Stimulated activated CD8-positive, alpha-beta memory T cell treated with anti-CD3 and anti-CD28 coated beads, Interleukin-12 subunit alpha, Interleukin-12 subunit beta, amount 100 ng/mL, for 4 hours (primary cell): ENCODE measurements at places on chromosomes 3 and 15.
A peak's percentile ranks its signal among the peaks of the same experiment; 100 is the strongest.

GRCh38 chr15:78205337-78205736 is 29.0 kb downstream of the ACSBG1 start:
- DNase-seq: no peak

GRCh38 chr3:41000471-41000870 is 198.8 kb upstream of the CTNNB1 start:
- no peak for DNase-seq

DNA sequence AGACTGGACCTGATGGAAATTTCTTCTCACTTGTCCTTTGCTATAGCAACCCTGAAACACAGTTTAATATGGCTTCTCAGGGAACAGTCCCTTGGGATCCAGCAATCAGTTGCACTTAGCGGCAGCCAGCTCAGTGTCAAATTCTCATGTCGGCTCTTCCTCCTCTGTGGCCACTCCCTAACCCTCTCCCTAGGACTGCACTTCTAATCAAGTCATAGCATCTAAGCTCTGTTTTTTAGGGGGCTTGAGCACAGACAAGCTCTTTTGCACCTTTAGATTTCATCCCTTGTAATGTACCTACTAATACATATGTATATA is 250.5 kb upstream of the TLE3 start:
- no peak for DNase-seq

- DNase-seq: no peak
Measured at GRCh38 chr3:165395188-165395587, 199.0 kb upstream of the SLITRK3 start.

GRCh38 chr3:148937467-148938255 is 53.7 kb upstream of the GYG1 start:
- no peak for DNase-seq

DNA sequence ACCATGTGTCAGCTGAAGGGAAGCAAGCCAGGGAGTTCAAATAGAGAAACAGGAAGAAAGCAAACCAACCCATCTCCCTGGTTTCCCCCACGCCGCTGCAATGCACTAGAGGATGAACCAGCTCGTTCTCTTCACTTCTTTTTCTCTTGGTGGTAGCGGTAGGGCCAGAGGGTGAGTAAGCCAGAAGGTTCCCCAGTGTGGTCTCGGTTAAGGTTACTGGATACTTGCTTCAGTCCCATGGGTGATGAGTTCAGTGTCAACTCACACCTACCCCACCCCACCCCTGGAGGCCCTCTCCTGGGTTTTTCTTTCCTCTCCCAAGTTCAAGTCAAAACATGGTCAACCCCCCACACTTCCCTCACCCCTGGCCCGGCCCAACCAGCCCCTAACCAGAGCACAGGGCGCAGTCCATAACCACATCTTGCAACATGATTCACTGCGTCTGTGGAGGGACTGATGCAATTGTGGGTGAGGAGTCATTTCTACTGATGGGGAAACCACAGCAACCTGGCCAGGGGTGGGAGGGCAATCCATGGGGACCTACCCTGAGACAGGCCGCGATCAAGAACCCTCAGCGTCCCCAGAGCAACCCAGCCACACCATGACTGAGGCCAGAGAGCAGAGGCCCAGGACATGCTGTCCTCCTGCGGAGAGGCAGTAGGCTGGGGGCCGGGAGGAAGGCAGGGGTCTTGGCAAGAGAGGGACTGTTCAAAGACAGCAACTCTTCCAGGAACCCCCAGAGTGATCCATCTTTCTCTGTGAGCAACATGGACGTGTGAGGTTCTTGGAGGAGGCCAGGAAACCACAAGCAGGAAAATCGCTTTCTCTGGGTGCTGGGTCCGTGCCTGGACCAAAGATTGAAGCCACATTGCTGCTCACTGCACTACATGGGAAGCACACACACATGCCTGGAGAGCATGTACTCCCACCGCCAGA is 276.6 kb downstream of the UACA start:
- DNase-seq: peak; percentile 69

DNA sequence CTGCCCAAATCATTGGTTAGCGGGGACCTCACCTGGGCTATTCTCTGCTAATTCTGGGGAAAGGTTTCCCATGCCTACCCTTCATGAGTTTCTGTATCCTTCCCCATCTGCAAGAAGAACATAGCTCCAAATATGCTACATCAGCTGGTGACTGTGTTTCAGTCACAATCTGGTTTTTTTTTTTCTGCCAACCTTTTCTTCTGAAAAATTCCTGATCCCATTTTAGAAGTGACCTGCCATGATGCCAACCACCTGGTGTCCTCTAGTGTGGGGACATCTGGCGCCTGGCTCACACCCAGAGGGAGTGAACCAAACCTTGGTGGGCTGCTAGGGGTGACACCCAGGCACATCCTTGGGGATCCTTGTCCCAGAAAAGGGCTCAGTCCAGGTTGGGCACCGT is 76.1 kb downstream of the CHRD start:
- no peak for DNase-seq

- no peak for DNase-seq
Measured at GRCh38 chr3:96813820-96814650, at the start of gene EPHA6. TSS of gene EPHA6 (plus strand) at chr3:96814594.

DNA sequence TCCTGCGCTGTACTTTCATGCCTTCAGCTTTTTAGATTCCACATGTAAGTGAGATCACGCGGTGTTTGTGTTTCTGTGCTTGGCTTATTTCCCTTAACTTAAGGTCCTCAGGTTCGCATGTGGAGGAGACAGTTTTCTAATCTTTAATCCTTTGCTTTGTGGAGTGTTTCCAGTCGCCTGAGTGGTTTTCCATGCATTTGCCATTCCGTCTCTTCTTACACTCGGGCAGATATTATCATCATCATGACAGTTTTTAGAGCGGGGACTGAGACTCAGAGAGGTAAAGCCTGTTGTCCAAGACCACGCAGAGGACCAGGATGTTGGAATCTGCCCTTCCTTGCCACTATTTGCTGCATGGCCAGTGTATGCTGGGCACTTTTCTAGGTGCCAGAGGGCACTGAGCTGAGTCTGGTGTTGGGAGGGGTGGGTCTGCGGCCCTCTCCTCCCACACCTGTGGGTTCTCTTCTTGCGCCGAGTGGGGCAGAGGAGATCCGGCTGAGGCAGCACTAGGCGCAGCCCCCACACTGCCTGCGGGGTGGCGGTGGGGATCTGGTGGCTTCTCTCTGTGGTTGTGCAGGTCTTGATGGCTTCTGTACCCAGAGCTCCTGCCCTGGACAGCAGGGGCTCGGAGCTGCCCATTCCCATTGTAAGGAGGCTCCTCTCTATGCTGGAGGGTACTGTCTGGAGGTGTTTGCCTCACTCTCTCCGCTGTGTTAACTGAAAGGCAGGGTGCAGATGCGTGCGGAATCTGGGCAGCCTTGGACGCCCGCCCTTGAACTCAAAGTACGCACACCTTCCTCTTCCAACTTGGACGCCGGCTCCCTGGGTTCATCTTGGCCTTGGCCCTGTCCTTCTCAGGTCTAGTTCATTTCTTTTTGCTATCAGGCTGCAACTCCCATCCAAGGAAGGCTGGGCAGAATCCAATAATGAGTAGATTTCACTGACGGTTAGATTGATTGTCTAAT is 156.0 kb upstream of the RGMA start:
- no peak for DNase-seq

- no peak for DNase-seq
Measured at GRCh38 chr15:76330080-76330680, 6.4 kb upstream of the ISL2 start.

GRCh38 chr15:100710744-100711515 is 108.5 kb downstream of the ASB7 start:
- DNase-seq: no peak

- DNase-seq: no peak
Measured at GRCh38 chr15:69939513-69940440, 157.9 kb downstream of the TLE3 start.

DNA sequence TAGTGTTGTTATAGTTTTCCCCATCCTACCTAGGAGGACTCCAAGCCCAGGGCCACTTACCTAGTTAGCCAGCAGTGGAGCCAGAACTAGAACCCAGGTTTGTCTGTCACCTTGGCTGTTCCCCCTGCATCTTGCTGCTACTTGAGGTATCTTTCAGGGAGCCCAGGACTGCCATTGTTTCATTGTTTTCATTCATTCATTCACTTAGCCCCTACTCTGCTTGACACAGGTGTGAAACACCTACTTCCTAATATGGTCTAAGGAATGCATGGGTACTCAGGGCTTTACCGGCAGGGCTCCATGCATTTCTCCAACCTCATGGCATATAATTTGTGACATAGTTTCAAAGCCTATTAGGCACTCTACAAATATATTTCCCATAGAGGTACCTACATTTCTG is 266.6 kb upstream of the TPM1 start:
- no peak for DNase-seq

GRCh38 chr3:126845920-126846715 is 136.8 kb upstream of the PLXNA1 start:
- DNase-seq: no peak

DNA sequence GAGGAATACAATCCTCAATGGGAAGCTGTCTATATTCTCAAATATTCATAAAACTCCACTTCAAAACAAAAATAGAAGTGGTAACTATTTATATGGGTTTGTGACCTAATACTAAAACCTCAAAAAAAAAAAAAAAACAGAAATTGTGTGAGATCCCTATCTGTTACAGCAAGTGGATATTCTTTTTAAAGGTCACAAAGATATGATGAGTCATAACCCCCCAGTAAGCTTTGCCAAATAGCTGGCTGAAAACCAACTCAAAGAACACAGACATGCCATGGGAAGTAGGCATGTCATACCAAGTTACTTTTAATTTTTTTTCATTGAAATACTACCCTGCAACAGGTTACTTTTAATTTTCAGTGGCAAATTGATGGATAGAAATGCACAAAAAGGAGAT is 62.5 kb downstream of the CBLB start:
- DNase-seq: no peak
